Prostate gland (tissue), 2 donors: ENCODE measurements at places on chromosomes 4 and X. TPM values are rescaled to one million over a fixed set of nuclear protein-coding genes. Genes with fewer than 3 reads are reported as not detected.

- no peaks in the 10 kb centered on the region for H3K36me3 ChIP-seq
- H3K4me3 ChIP-seq: no peak overlapping the region
- H3K27ac ChIP-seq: no peak overlapping the region
Measured at GRCh38 chr4:156238171-156238570, 284.5 kb upstream of the CTSO start.

GRCh38 chr4:64157397-64157796 lies 251.9 kb downstream of the TECRL start:
- no peak overlapping the region for H3K27ac ChIP-seq
- no peaks in the 10 kb centered on the region for H3K27me3 ChIP-seq
- no peaks in the 10 kb centered on the region for H3K4me1 ChIP-seq
- no peaks in the 10 kb centered on the region for H3K36me3 ChIP-seq
- DNase-seq: no peak

GRCh38 chrX:119622356-119623232 lies 16.4 kb upstream of the NKRF start:
- no peaks in the 10 kb centered on the region for H3K27me3 ChIP-seq
- DNase-seq: peak; percentile 63
- H3K4me1 ChIP-seq: no peaks in the 10 kb centered on the region
- H3K27ac ChIP-seq: no peak overlapping the region
- H3K4me3 ChIP-seq: no peak overlapping the region

UGT2A3 gene
- total RNA-seq: not detected

DNA sequence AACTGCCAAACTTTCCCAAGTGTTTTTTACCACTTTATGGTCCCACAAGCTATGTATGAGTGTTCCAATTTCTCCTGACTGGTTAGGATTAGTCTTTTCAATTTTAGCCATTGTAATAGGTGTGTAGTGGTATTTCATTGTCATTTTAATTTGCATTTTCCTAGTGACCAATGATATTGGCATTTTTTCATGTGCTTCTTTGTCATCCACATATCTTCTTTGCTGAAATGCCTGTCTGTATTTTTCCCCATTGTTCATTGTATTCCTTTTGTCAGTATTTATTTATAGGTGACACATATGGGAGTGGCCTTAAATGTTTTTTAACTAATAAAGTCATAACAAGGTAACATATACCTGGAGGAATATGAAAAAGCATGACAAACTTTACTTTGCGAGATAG lies 9.2 kb upstream of the UBE2D3 start:
- H3K4me3 ChIP-seq: no peak overlapping the region
- H3K4me1 ChIP-seq: no peaks in the 10 kb centered on the region
- H3K36me3 ChIP-seq: no peaks in the 10 kb centered on the region
- no peak for DNase-seq
- no peaks in the 10 kb centered on the region for H3K27me3 ChIP-seq

- H3K36me3 ChIP-seq: no peaks in the 10 kb centered on the region
- H3K27ac ChIP-seq: no peak overlapping the region
- no peaks in the 10 kb centered on the region for H3K27me3 ChIP-seq
- no peak overlapping the region for H3K4me3 ChIP-seq
- H3K4me1 ChIP-seq: no peaks in the 10 kb centered on the region
- DNase-seq: no peak
Measured at GRCh38 chr4:89617317-89617716, 219.6 kb downstream of the SNCA start.
